Muscle of back (tissue), 13 donors: ENCODE measurements at places on chromosomes 4 and X.

DNA sequence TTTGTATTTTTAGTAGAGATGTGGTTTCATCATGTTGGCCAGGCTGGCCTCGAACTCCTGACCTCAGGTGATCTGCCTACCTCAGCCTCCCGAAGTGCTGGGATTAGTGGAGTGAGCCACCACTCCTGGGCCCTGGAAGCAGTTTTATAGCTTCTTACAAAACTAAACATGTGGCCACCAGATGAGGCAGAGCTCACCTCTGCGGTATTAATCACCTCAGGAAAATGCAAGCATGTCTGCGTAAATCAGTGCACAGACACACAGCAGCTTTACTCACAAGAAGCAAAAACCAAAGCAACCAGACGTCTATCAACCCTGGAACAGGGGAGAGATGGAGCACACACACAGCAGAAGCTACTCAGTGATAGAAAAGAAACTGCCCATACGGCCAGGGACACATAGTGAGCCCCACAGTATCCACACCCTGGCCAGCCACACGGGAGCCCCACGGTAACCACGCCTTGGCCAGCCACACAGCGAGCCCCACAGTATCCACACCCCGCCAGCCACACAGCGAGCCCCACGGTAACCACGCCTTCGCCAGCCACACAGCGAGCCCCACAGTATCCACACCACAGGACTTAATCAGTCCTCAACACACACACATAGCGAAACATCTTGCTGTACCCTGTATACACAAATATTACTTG lies 30.2 kb downstream of the PPP2R3B start:
- no peak for DNase-seq

GRCh38 chr4:87500092-87500462 lies 29.1 kb downstream of the SPARCL1 start:
- no peak for DNase-seq

DNA sequence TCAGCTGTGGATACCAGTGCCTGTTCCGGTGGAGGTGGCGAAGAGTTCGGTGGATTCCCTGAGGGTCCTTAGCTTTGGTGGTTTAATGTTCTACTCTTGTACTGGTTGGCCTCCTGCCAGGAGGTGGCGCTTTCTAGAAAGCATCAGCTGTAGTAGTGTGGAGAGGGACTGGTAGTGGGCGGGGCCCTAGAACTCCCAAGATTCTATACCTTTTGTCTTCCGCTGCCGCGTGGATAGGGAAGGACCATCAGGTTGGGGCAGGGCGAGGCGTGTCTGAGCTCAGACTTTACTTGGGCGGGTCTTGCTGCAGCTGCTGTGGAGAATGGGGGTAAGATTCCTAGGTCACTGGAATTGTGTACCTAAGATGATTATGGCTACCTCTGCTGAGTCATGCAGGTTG lies 390.3 kb downstream of the FAM47A start:
- no peak for DNase-seq

GRCh38 chrX:69015564-69016292 lies 149.5 kb downstream of the PJA1 start:
- DNase-seq, result peak; percentile 24
